ENCODE measurements at places on chromosomes 5 and 9.

DNA sequence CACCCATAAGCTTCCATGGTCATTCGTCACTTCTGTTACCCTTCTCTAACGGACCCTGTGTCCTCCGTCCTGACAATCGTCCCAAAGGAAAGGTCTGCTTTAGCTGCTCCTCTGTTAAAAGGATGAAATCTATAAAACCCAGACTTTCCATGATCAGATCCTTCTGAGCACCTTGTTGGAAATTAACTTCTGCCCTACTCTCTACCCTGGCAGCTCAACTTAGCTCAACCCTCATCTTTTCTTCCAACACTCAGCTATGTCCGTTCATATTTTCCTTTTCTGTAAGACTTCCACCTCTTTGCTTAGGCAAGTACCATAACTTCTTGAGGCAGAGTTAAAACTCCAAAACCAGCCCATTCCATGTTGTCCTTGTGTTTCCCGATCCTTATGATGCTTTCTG, 205.4 kb downstream of the SPATA31A6 start:
- no peak for DNase-seq

GRCh38 chr5:176588297-176588696, 21.7 kb downstream of the GPRIN1 start:
- no peak for DNase-seq

DNA sequence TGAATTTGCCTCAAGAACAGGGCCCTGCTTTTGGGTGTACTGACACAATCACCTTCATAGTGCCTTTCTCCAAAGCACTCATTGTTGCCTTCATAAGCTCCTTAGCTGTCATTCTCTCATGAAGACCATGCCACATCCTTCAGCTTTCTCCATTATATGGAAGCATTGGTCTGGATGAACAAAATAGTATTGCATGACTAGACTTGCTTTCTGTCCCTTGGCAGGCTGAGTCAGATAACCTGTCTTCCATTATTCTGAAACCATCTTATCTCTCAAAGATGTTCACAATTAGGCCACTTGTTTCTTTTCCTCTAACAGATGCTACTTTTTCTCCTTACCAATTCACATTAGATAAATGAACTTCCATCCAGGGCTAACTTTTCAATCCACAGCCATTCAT, 297.9 kb downstream of the IRX1 start:
- no peak for DNase-seq

DNA sequence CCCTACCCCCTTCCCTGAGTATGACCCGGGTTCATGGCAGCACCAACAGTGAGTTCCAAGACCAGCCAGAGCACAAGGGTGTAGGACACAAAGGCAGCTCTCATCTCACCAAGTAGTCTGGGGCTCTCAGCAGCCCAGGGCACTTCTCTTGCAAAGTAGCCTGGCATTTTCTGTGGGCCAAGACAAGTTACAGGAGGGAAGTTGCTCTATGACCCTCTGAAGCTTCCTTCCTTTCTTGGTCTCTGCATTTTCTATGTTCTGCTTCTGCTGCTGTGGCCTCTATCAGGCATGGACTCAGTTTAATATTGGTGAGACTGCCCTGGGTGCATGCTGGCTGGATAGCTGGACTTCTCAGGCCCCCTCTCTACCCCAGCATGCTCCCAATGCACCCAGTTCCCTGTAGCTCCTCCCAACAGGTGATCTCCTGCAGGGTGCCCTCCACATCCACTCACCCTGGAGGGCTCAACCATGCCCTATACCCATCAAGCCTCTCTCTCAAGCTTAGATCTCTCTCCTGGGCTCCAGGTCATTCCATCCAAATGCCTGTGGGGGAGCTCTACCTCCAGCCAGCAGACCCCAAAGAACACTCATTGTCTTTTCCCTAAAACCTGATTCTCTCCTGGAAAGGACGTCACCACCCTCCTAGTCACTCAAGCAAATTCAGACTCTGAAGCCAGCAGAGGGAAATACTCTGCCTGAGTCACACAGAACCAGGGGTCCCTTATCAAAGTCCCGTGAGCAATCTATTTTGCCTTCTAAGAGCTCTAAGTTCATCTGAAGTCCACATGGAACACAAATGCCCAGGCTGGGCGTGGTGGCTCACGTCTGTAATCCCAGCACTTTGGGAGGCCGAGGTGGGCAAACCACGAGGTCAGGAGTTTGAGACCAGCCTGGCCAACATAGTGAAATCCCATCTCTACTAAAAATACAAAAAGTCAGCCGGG, 13.8 kb downstream of the TBC1D2 start:
- no peak for DNase-seq

DNA sequence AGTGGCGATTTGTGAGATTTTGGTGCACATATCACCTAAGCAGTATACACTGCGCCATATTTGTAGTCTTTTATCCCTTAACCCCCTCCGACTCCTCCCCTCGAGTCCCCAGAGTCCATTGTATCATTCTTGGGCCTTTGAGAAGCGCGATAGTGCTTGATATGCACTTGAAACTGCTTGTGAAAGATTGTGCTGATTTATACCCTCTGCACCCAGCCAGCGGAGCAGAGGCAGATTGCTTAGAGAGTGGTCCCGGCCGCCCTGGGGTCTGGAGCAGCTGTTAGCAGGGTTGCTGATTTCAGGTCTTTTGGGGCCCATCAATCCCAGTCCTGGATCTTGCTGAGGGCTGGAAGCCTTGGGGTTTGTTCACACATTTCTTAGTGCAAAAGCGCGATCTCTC, 13.0 kb upstream of the FAM240B start:
- no peak for DNase-seq
